ENCODE measurements at places on chromosomes 5 and 9.

GRCh38 chr9:26723486-26723885, 169.1 kb downstream of the CAAP1 start:
- no peak for DNase-seq

DNA sequence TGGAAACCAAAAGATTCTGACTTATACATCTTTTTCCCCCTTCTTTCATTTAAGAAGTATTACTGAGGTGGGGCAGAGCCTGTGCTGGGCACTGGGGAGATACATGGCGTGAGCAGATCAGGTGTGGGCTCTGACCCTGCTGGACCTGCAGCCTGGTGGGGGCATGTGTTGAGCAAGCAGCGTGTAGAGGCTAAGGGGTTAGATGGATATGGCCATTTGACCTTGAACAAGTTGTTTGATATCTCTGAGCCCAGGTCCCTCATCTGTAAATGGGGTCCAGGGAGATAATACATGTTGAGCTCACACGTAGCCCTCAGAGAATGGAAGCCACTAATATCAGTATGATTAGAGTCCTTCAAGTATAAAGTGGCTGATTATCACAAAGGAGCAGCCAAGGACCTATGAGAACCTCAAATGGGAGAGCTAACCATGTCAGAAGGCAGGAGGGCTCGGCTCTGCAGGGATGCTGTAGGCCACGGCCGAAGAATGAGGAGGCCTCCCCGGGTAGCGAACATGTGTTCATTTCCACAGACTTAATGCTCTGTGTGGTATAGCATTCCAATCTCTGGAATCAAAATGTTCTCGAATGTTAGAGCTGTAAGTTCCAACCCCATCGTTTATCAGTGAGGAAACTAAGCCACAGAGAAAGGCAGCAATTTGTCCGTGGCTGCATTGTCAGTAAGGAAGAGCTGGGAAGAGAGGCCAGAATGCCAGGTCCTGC, 15.4 kb upstream of the ANGPTL2 start:
- no peak for DNase-seq

DNA sequence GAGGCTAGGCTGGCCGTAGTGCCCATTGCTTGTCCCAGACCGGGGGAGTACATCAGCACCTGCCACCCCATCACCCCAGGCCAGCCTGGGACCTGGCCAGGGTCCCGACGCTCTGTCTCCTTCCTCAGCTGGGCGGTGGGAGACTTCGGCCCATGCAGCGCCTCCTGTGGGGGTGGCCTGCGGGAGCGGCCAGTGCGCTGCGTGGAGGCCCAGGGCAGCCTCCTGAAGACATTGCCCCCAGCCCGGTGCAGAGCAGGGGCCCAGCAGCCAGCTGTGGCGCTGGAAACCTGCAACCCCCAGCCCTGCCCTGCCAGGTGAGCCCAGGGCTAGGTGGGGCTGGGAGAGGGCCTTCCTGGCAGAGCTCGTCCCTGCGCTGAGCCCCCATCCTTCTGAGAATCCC, 16.5 kb upstream of the CACFD1 start:
- DNase-seq = no peak

DNA sequence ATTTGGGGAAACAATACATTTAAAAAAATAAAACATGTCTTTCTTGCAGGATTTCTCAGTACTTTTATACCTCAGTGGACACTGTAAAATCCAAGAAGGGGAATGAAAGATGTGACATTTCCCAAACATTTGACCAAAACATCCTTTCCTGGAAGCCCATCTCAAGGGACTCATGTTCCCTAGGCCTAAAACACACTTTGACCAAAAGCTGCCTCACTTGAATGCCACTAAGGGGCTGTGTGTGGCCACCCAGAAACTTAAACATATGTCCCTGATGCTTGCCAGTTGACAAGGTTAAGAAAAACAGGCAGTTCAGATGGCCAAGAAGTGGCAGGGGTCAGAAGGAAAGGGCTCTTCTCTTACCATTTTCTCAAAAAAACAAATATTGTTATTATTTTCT, 73.6 kb downstream of the EPB41L4B start:
- no peak for DNase-seq

- DNase-seq = no peak
Observed at GRCh38 chr5:123881759-123882244, 369.8 kb downstream of the CSNK1G3 start.

GRCh38 chr9:86405926-86406325, 51.7 kb upstream of the TUT7 start:
- DNase-seq = no peak

DNA sequence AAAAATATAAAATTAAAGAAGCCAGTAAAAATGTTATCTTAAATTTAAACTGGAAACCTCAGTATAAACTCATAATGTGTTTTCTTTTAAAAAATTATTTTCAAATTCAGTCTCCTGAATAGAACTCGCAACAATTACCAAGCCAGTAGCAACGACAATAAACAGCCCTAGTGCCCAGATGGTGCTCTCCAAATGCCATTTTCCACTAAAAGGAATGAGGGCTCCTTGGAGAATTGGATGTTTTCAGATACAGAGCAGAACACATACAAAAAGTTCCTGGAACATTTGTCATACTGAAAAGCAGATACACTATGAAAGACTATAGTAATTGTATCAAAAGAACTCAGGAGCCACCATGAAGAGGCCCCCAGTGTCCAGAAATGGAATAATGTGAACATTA, 97.4 kb downstream of the TMC1 start:
- DNase-seq = no peak

- peak; percentile 66 for DNase-seq
Observed at GRCh38 chr5:59174248-59174844, 591.5 kb downstream of the RAB3C start.

DNA sequence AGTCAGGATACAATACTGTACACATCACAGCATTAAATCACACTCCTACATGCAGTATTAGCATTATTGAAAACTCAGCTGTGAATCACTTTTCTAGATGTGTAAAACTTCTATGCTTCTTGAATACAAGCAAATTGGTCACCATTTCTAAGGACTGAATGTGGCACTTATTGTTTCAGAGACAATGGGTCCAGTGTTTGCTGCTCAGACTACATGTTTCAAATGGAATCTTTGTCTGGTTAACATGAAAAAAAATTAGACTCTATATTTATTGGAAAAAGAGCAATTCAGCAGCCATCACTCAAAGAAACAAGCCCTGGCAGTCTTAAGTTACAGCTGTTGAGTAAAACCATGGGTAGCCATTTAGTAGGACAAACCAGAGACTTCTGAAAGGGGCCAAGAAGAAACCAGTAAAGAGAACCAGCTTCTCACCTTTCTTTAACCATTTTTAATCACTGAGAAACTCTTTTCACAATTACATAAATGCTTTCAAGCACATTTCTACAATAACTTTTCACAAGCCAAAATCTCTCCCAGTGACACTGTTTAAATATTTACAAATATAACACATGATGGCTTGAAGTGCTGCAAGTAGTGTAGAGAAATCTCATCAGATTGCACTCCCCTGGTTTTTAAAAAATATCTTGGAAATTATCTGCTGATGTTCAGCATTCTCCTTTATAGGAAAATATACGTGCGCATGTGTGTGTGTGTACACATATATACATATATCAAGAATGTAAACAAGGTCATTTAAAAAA, 35.2 kb downstream of the OR2K2 start:
- DNase-seq = no peak

GRCh38 chr5:65050140-65050539, 281.4 kb downstream of the CWC27 start:
- DNase-seq = no peak

GRCh38 chr5:33035851-33036527, 324.9 kb downstream of the NPR3 start:
- DNase-seq = no peak

- no peak for DNase-seq
Observed at GRCh38 chr5:145350513-145350912, 484.6 kb downstream of the PRELID2 start.

DNA sequence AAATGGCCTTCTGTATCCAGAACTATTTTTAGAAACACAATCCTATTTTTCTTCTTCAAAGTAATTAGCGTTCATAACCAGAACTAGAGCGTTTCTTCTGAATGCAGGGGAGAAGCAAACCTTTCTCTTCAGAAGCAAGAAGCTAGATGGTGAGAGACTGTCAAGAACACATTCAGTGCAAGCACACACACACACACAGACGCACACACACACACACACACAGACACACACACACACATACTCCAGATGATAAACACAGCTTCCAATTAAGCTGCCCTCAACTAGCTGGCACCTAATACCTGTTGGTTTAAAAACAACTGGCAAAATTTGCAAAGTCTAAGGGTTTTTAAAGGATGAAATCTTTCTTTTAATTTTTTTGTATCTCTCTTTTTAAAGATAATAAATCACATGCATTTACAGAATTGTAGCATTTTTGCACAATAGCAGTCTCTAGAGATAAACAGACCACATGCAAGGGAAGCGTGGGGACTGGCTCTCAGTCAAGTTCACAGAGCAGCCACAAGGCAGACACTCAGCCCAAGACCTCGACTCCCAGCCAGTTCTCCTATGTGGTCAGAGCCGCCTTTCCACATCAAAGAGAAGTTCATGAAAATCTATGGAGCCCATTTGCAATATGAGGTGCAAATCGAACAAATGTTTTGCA, 138.5 kb downstream of the TTLL11 start:
- DNase-seq = no peak

DNA sequence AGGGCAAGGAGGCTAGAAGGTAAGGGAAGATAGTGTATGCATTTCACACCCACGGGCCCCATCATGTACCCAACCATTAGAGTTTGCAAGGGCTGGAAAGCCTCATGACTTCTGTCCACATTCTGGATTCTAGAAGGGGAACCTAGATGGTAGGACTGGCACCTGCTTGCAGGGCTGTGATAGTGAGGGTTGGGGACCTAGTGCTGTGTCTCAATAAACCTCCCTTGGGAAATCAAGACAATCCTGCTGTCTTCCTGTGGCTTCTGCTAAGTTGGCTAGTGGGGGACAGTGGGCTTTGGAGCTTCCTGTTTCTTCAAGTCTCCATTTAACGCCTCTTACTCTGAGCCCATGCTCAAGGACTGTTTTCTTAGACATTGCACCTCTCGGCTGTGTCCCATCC, 43.6 kb upstream of the SYNPO start:
- DNase-seq = no peak

DNA sequence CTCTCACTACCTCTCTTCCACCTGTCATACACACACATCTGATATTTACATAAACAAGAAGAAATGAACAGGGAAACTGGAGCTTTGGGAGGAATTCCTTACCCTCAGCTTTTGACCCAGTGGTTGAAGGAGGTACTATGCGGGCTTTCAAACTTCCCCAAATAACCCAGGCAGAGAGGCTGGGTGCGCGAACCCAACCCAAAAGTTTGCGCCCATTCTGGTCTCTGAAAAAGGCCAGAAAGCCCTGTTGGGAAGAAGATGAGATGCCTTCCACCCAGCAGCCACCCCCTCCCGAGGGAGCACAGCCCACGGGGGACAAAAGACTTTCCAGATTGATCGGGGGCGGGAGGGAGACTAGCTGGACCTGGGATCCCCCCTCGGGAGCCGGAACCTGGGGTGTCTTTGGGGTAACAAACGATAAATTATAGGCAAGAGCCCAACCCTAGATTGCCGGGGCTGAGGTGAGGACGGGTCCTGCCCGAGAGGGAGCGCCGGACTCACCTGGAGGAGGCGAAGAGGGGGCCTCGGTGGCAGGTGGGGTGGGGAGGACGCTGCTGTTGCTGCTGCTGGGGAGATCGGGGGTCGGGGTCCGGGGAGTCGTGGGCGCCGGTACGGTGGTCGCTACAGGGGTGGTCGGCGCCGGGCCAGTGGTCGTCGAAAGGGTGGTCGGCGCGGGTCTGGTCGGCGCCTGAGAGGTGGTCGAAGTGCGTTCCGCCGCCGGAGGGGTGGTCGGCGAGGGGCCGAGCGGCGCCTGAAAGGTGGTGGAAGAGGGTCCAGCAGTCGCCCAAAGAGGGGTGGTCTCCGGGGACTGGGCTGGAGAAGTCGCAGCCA, 798 bp downstream of the MEGF9 start:
- no peak for DNase-seq

DNA sequence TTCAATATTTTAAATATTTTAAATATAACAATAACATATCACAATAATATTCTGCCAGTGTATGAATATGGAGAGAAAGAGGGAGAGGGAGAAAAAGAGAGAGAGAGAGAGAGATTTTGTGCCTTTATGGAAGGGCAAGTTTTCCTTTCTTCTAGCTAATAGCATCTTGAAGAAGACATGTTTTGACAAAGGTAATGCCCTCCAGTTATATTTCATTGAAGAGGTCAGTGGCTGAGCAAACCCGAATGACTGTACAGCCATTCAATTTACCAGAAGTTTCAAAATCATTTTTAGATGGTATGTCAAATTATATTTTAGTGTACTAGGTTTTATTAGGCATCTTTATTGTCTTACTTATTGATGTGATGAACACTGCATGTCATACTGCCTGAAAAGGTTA, 139.3 kb downstream of the EMB start:
- DNase-seq = no peak

DNA sequence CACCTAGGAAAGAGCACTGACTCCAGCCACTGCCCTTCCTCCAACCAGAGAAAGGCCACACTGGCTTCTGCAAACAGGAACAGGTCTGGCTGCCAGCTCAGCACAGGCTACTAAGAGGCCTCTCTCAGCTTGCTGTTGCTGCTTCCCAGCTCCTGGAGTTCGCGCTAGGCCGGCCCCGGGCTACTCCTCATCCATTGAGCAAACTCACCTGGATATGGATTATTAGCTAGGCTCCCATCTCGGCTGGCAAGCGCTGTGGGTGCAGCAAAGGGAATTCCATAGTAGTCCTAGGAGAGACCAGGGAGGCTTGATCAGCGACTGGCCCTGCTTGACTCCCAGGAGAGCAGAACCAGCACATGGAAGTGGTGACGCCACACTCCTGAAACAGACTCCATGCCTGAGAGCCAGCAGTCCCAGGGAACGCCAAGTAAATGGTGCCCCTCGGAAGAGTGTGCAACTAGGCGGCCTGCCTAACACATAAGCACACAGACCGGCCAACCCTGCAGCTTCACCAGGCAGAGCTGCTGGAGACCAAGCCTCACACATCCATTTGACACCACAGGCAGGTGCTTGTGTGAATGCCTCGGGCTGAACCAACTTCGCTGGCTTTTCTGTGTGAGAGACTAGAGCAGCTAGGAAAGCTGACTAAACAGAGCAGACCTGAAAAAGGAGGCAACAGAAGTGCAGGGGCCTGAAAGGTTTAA, 107.2 kb downstream of the UBE2R2 start:
- no peak for DNase-seq

Data from CD4-positive, alpha-beta T cell treated with Interleukin-4 for 4 hours (primary cell).